Erythroblast (primary cell): ENCODE measurements at places on chromosomes 1 and 21.

DNA sequence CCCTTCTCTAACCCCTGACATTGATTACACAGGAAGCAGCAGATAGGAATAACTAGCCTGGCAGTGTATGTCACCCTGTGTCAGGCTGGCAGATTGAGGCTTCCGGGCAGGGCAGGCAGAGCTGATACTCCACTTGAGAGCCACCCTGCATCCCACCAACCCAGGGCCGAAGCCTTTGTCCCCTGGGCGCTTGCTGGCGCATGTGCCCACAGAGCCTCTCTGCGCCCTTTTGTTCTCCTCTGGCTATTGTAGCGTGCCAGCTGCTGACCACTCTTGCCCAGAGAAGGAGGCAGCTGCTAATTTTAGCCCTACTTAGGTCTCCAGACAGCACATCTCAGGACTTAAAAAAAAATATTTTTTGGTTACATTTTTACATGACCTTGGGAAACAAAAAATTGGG, 304.9 kb downstream of the HHAT start:
- no peak for DNase-seq

DNA sequence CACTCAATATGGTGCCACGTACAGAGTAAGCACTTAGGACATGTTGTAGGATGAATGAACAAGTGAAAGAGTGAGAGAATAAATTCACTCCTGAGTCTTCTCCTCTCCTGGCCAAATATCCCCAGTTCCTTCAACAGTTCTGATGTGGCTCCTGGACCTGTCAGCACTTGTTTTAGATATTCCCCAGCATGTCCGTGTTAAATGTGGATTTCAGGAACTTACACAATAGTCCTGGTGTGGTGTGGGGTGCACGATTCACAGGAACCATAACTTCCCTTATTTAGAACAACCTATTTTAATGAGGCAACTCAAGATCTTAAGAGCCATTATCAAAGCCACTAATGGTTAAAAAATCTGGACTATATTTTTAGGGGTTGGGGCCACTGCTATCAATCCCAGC, 39.0 kb upstream of the MYSM1 start:
- DNase-seq = no peak

- DNase-seq = peak; percentile 3
Measured at GRCh38 chr1:19752083-19752696, 47.5 kb downstream of the TMCO4 start.

GRCh38 chr1:90067194-90067931, 72.5 kb downstream of the ZNF326 start:
- DNase-seq = no peak

- no peak for DNase-seq
Measured at GRCh38 chr1:19901653-19902052, 19.5 kb downstream of the OTUD3 start.

GRCh38 chr1:36099681-36100341, 11.1 kb downstream of the ADPRS start:
- DNase-seq = peak; percentile 84

- no peak for DNase-seq
Measured at GRCh38 chr1:116984406-116985160, 17.0 kb upstream of the CD101 start.

GRCh38 chr1:32127409-32128198, 19.7 kb downstream of the KPNA6 start:
- DNase-seq = peak; percentile 80

- no peak for DNase-seq
Measured at GRCh38 chr1:113940365-113941244, 11.5 kb downstream of the HIPK1 start.

DNA sequence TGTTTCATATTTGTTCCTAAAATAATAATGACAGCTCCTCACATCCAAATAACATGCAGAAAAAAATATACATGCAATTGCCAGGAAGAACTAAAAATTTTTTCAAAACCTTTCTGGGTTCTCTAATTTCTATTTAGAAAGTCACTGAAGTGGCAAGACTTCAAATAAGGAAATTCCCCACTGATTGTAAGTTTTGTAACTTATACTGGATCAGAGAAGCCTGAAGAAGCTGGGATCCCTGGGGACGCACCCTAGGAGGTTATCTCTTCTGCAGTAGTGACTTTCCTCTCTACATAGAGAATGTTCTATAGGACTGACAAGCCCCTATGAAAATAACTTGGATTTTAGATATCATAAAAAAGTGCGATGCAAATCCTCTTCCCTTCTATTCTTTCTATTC, 182.6 kb downstream of the MRPL39 start:
- no peak for DNase-seq

DNA sequence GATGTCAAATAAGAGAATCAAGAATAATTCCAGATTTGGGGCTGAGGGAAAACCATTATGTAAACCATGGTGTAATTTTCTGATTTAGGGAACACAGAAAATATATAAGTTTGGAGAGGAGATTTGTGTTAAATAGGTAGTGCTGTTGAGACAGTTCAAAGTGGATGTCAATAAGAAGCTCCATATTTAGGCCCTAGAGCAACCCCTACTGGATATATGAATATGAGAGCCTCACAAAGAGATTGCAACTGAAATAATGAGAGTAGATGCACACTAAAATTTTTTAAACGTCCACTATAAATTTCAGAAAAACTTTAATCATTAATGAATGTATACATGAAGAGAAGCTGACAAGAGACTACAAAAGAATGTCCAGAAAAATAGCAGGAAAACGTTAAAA, 1447.8 kb upstream of the PRMT6 start:
- no peak for DNase-seq

- DNase-seq = no peak
Measured at GRCh38 chr1:225815526-225816178, 5.7 kb downstream of the EPHX1 start.

- no peak for DNase-seq
Measured at GRCh38 chr1:227210604-227211003, 107.7 kb downstream of the CDC42BPA start.

DNA sequence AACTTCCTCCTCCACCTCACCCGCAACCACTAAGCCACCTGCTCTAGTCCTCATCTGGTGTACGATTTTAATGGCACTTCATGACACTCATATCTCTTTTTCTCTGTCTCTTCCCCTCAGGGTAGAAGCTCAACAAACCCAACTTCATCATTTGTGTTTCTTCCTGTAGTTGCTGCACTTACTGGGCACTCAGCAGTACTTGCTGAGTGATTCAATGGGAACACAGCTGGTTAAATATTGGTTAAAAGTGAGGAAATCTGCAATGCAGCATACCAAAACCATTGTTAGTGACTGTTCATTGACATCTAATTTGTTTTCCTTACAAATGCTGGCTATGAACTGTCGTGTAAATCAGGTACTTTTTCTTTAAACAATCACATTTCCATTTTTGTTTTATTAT, 541.1 kb upstream of the PRMT6 start:
- no peak for DNase-seq

DNA sequence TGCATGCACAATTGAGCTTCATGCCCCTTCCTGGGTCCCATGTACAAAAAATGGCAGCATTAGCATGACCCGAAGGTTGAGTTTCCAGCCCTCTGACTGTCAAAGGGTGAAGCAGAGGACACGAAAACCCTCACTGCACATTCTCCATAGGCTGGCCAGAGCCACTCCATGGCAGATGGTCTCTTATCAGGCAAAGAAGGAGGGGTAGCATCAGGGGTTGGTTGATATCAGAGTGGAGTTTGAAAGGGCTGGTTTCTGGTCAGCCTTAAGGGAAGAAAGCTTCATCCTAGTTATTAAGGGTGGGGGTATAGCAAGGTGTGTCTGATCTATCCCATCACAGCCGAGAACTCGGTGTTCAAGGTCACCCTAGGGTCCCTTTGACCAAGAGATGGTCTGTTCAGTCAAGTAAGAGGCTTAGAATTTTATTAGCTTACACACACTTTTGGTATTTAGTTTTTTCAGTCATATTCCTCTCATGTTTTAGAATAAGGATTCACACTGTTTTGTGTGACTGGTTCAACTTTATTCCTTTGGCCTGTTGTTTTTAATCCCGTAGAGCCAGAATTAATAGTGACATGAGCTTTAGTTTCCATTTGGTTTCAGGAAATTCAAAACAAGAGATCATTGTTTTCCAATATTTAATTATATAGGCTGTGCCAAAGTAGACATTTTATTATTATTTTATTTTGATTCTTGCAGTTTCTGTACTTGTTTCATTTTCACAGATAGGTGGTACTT, 199.9 kb upstream of the FMN2 start:
- peak; percentile 78 for DNase-seq

GRCh38 chr1:201711811-201712210, 117.1 kb upstream of the IPO9 start:
- no peak for DNase-seq

DNA sequence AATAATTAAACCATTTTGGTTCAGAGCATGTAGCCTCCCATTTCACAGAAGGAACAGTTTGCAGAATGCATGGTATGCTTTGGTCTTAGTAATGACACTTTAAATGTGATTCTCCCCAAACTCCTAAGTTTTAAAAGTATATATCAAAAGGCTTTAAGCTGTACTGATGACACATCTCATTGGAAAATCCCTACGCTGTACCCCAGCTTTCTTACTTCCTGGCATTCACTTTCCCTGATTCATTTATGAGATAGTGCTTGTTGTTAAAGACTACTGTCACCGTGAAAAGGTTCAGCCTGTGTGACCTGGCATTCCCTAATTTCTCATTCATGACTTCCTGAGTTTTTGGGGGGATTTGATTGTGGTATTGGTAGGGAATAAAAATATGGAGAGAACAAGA, 53.4 kb downstream of the MPZL1 start:
- DNase-seq = no peak

GRCh38 chr1:65658122-65658521, 134.6 kb upstream of the PDE4B start:
- DNase-seq = no peak

GRCh38 chr21:35005560-35006224, 43.4 kb downstream of the RUNX1 start:
- no peak for DNase-seq

DNA sequence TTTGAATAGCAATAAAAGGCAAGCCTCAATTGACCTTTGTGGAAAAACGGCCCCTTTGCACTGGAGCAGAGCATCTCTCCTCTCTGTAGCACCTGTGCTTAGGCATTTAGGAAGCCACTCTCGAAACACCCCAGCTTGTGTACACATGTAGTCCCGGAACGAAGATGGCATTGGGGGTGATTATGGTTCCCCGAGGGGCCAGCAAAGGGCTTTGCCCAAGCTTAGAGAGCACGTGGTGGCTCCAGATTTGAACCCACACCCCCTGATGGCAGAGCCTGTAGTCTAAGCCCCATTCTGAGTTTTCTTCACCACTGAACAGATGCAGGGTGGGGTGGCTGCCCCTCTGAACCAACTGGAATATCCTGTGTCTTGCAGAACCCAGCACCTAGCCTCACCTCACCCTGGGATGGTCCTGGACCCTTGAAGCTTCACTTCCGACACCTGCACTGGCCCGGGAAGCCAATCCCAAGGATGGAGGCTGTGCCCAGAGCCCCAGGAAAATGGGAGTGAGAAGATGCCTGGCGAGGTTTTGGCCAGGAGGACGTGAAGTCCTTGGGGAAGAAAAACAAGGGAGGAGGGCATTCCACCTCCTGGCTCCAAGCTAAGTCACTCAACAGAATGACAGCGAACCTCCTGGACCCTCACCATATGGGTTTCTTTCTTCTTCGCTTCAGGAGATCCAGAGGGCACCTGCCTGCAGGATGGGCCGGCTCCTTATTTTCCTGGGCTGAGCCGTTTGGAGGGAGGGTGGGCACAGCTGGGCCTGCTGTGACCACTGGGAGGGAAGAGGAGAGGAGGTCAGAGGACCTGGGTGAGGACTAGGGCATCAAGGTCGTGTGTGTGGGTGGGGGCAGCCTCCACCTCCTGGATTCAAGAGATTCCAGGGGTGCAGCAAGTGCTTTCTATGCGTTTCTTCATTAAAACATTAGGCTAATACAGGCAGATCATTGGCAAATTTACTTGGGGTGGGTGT, 37.7 kb downstream of the IGFN1 start:
- DNase-seq = no peak

DNA sequence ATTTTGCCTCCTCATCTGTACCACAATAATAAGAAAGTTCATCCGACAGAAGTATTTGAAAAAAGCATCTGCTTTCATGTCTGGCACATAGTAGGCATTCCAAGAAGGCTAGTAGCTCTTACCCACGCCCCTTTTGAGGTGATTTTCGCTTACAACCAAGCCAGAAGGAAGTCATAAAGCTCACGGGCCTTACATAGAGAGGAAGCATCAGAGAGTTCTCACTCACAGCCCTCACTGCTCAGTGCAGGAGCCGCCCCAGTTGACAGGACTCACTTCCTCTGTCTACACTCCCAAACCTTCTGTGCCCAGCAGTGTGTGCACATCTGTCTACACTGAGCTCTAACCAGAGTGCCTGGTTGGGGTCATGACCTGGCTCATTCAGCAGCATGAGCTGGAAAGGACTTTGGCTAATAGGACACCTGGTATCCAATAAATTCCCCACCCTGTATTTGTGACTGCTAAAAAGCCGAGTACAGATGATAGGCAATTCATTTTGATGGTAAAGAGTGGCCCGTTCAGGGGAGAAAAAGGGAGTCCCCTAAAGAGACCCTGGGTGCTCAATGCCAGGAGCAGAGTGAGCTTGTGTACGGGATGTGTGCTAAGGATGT, 36.8 kb upstream of the DUSP10 start:
- DNase-seq = no peak

GRCh38 chr1:230300322-230301301, 125.5 kb downstream of the PGBD5 start:
- no peak for DNase-seq

GRCh38 chr1:174676856-174677255, 229.1 kb downstream of the GPR52 start:
- no peak for DNase-seq

DNA sequence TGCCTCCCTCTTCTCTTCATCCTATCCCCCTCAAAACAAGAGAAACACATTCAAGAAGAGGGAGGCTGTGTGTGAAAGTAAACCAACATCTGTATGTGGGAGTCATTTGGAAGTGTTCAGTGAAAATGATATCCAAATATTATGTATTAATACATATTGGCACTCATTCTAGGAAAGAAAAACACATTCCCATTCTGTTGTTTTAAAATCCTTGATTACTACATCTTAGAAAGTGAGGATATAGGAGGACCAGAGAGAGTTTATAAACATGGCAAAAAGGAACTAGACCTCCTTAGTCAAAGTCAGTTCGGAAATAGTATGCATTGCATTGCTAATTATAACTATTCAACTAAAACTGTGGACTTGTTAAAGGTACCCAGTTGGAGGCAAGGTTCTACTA, 786.6 kb downstream of the ADGRL2 start:
- no peak for DNase-seq

DNA sequence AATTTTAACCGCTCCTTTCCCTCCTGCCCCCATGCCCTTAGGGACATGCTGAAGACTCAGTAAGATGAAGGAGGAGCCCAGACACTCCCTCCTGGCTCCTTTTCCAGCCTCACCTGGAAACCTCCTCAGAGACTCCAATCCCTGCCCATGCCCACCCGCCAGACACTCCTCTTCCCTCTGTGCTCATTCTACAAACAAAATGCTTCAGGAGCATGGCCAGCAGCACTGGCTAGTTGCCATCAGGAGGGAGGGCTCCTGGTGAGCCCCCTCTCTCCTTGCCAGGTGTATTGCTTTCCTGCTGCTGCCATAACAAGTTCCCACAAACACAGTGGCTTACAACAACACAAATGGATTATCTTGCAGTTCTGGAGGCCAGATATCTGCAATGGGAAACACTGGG, 126.1 kb downstream of the PSMG1 start:
- no peak for DNase-seq

GRCh38 chr21:17536381-17536780, 23.5 kb downstream of the CXADR start:
- DNase-seq = no peak
